SK-MEL-5 (cell line): ENCODE measurements at places on chromosomes 6 and 20.
A peak's percentile ranks its signal among the peaks of the same experiment; 100 is the strongest.

DNA sequence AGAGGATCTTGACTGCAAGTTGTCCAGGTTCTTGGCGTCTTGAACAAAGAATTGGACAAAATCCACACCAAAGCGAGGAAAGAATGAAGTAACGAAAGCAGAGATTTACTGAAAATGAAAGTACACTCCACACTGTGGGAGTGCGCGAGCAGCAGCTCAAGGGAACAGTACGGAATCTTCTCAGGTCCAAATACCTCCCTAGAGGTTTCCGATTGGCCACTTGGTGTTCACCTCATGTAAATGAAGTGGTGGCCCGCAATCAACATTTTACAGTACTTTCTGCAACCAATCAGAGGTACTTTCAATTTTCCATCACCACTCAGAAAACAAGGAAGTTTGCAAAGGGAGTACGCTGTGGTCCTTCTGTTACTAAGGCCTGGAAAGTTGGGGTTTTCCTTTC is 122.4 kb downstream of the PTPRK start:
- no peak for DNase-seq

DNA sequence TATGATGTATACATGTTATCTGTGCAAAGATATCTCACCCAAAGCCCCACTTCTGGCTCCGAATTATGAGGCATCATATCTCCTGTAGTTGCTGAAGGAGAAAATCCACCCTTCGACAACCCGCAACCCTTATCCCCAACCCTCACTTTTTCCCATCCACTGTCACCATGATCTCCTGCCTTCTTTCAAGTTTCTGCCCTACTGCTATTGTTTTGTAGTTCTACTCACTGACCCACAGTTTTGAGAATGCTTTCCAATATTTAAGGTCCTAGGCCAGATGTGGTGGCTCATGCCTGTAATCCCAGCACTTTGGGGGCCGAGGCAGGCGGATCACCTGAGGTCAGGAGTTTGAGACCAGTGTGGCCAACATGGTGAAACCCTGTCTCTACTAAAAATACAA is 22.2 kb downstream of the ADGRF1 start:
- no peak for DNase-seq

GRCh38 chr6:157946865-157947532 is 34.7 kb upstream of the SYNJ2 start:
- DNase-seq: peak; percentile 46

DNA sequence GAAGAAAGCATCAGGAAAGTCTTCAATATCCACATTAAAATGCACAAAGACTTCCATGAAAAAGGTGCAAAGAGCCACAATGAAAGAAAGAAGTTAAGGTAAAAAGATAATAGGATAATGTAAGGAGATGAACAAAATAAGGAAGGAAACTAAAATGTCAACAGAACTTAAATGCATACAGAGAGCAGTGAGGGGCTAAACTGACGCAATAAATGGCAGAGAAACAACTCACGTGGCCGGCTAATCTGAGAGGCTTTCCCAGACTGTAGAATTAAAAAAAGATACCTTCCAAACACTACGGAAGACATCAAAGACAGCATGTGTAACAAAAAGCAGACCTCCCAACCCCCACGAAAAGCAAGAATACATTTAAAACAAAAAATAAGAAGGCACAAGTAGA is 73.7 kb downstream of the GMDS start:
- DNase-seq: no peak

- no peak for DNase-seq
Measured at GRCh38 chr6:47426524-47427302, 50.9 kb upstream of the CD2AP start.
